ENCODE measurements at places on chromosomes 3 and 15. TPM values are rescaled to one million over a fixed set of nuclear protein-coding genes. Genes with fewer than 3 reads are reported as not detected.

The TGM4 gene
- 2.5 TPM for total RNA-seq

GRCh38 chr3:62882676-62883200 lies 7.5 kb upstream of the CADPS start:
- no peak overlapping the region for H3K27ac ChIP-seq
- H3K36me3 ChIP-seq: no peaks in the 10 kb centered on the region
- peak; percentile 4 for DNase-seq
- H3K4me1 ChIP-seq: no peaks in the 10 kb centered on the region
- no peak overlapping the region for H3K4me3 ChIP-seq

GRCh38 chr15:78712797-78713515 lies 71.9 kb upstream of the CHRNB4 start:
- H3K36me3 ChIP-seq: no peaks in the 10 kb centered on the region
- H3K4me1 ChIP-seq: peaks cover 19% of the 10 kb centered on the region
- H3K27me3 ChIP-seq: peaks cover 14% of the 10 kb centered on the region
- no peak overlapping the region for H3K27ac ChIP-seq
- no peak for DNase-seq
- H3K4me3 ChIP-seq: no peak overlapping the region

The SLITRK3 gene
- not detected for total RNA-seq

The B2M gene
- 605 TPM for total RNA-seq

GRCh38 chr3:61814674-61815073 lies 253.3 kb downstream of the PTPRG start:
- no peak for DNase-seq
- no peak overlapping the region for H3K27ac ChIP-seq
- peaks cover 18% of the 10 kb centered on the region for H3K36me3 ChIP-seq
- H3K4me1 ChIP-seq: peaks cover 31% of the 10 kb centered on the region
- no peaks in the 10 kb centered on the region for H3K27me3 ChIP-seq

DNA sequence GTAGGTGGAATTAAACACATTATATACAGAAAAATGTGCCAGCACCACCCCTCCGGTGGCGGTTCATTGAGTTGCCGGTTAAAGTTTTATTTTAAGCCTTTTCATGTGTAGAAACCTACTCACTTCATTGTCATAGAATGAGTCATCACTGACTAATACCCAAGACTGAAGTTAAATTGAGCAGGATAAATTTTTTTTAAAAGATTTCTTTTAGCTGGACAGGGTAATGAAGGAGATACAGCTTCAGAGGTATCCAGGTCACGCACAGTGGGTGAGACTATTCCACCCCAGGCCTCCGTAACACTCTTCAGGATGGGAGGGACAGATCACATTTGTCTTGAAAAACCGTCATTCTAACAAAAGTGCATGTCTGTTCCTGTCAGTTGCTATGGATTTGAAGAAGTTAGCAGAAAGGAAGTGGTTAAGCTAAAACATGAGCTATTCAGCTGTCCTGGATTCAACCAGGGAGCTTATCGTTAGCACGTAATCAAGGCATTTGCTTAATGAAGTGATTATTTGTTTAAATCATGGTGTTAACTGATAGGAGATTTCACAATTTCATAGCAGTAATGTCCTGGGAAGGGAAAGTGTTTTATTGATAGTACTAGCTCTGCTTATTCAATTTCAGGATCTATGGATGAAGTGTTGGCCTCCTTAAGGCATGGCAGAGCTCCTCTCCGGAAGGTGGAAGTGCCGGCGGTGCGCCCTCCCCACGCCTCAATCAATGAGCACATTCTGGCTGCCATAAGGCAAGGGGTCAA lies 23.4 kb downstream of the WHAMM start:
- H3K27ac ChIP-seq: peak overlapping the region; percentile 75
- DNase-seq: peak; percentile 76
- H3K36me3 ChIP-seq: peaks cover 79% of the 10 kb centered on the region
- no peak overlapping the region for H3K4me3 ChIP-seq
- no peaks in the 10 kb centered on the region for H3K27me3 ChIP-seq
- H3K4me1 ChIP-seq: peaks cover 16% of the 10 kb centered on the region

DNA sequence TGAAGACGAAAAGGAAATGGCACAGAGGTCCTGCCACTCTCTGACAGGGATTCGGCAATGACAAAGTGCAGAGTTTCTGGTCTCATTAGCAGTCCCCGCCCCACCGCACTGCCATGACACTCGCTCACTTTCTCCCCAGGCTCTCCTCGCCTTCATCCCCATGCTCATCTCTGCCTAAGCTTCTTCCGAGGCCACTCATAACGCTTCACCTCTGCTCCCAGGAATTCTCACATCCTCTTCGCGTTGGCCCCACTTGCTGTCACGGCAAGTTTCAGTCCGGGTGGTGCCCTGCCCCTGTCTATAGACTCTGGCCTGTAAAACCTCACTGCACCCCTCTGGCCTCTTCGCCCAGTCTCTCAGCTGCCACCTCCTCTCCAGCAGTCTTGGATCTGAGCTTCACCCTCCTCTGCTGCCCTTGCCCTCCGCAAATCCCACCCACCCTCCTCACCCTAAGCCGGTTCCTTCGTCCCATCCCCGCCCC lies 654 bp downstream of the RUBCN start:
- no peaks in the 10 kb centered on the region for H3K27me3 ChIP-seq
- H3K36me3 ChIP-seq: no peaks in the 10 kb centered on the region
- H3K27ac ChIP-seq: peak overlapping the region; percentile 72
- peaks cover 20% of the 10 kb centered on the region for H3K4me1 ChIP-seq
- H3K4me3 ChIP-seq: peak overlapping the region; percentile 82

The TF gene
- total RNA-seq: 0.12 TPM

GRCh38 chr3:123621186-123621849 lies 36.5 kb upstream of the HACD2 start:
- DNase-seq: no peak
- H3K36me3 ChIP-seq: peaks cover 18% of the 10 kb centered on the region
- no peak overlapping the region for H3K27ac ChIP-seq
- H3K4me1 ChIP-seq: peaks cover 42% of the 10 kb centered on the region
- no peak overlapping the region for H3K4me3 ChIP-seq
- H3K27me3 ChIP-seq: no peaks in the 10 kb centered on the region

DNA sequence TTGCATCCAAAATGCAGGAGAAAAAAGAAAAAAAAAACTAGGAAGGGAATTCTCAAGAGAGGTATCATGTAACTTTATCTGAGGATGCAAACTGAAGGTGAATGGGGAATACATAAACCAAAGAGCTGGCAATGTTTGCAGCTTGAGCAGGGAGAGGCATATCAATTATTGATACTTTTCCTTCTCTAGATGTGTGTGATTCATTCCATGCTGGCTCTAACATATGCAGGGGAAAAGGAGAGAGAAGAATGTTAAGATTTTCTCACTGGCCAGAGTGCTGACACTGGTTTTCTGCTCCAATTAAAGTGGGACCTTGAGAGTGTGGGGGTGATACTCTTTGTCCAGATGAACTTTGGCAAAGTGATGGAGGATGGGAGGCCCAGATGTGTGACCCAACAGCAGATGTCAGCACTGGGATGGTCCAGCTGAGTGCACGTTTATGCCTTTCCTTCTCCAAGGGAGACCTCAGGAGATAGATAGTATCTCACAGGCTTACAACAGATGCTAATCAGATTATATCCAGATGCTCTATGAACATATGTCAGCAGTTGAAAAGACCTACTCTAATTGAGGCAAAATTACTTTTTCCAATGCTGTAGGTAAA lies 50.0 kb upstream of the PSMD6 start:
- H3K4me1 ChIP-seq: peaks cover 8% of the 10 kb centered on the region
- H3K4me3 ChIP-seq: no peak overlapping the region
- H3K36me3 ChIP-seq: no peaks in the 10 kb centered on the region
- H3K27me3 ChIP-seq: no peaks in the 10 kb centered on the region
- no peak overlapping the region for H3K27ac ChIP-seq
- DNase-seq: no peak

- no peak overlapping the region for H3K4me3 ChIP-seq
- H3K27me3 ChIP-seq: no peaks in the 10 kb centered on the region
- H3K4me1 ChIP-seq: peaks cover 36% of the 10 kb centered on the region
- no peak for DNase-seq
Measured at GRCh38 chr15:34581043-34581365, 2.4 kb downstream of the GOLGA8B start.

GRCh38 chr3:171542976-171543375 lies 82.8 kb upstream of the TNIK start:
- no peak overlapping the region for H3K4me3 ChIP-seq
- no peak for DNase-seq
- peaks cover 5% of the 10 kb centered on the region for H3K36me3 ChIP-seq
- no peaks in the 10 kb centered on the region for H3K4me1 ChIP-seq
- H3K27ac ChIP-seq: no peak overlapping the region
- no peaks in the 10 kb centered on the region for H3K27me3 ChIP-seq

The NR2E3 gene
- total RNA-seq: 0.56 TPM

The FBXO40 gene
- total RNA-seq: not detected

GRCh38 chr3:41653571-41654239 lies 308.2 kb downstream of the ULK4 start:
- DNase-seq: peak; percentile 47
- H3K4me3 ChIP-seq: no peak overlapping the region
- no peaks in the 10 kb centered on the region for H3K36me3 ChIP-seq
- H3K27ac ChIP-seq: peak overlapping the region; percentile 2

DNA sequence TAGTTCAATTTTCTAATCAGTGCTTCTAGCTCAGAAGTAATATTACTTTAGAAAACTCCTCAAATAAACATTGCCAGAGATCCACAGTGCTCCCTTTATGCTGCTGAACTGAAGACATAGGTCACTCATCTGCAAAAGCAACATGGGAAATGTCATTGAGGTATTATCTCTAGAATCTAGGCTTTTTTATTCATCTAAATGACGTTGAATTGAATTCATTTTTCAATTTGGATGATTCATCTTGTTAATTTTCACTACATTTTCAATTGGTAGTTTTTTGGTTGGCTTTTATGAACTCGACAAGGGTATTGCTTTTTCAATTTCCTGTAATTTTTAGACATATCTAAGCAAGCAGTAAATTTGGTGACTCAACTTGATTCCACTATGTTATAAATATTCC lies 275.4 kb downstream of the NFKBIZ start:
- no peaks in the 10 kb centered on the region for H3K36me3 ChIP-seq
- no peak for DNase-seq
- H3K27ac ChIP-seq: peak overlapping the region; percentile 98
- no peaks in the 10 kb centered on the region for H3K27me3 ChIP-seq
- H3K4me1 ChIP-seq: peaks cover 26% of the 10 kb centered on the region

The IQCF5 gene
- total RNA-seq: not detected

DNA sequence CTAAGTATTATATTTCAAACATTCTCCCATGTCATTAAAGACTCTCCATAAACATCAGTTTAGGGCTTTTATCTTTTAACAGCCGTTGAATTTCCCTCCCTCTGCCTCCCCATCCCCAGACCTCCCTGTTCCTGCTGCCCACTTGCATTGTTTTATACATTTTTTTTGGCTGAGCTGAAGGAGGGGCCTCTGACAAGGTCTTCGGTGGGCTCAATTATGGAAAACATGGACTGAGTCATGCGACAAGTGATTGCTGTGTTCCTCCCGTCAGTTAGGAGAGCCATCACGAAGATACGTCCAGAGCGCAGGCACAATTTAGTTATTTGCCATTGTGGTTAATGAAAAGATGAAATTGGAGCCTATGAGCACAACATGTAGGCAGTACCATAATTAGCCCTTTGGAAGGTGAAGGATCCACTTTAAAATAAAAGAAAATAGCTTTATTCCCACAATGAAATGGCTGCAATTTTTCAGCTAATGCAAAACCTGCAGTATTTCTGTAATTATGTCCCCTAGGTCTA lies 12.0 kb upstream of the NMNAT3 start:
- peaks cover 13% of the 10 kb centered on the region for H3K27me3 ChIP-seq
- no peak overlapping the region for H3K27ac ChIP-seq
- no peak overlapping the region for H3K4me3 ChIP-seq
- H3K4me1 ChIP-seq: no peaks in the 10 kb centered on the region
- H3K36me3 ChIP-seq: no peaks in the 10 kb centered on the region

DNA sequence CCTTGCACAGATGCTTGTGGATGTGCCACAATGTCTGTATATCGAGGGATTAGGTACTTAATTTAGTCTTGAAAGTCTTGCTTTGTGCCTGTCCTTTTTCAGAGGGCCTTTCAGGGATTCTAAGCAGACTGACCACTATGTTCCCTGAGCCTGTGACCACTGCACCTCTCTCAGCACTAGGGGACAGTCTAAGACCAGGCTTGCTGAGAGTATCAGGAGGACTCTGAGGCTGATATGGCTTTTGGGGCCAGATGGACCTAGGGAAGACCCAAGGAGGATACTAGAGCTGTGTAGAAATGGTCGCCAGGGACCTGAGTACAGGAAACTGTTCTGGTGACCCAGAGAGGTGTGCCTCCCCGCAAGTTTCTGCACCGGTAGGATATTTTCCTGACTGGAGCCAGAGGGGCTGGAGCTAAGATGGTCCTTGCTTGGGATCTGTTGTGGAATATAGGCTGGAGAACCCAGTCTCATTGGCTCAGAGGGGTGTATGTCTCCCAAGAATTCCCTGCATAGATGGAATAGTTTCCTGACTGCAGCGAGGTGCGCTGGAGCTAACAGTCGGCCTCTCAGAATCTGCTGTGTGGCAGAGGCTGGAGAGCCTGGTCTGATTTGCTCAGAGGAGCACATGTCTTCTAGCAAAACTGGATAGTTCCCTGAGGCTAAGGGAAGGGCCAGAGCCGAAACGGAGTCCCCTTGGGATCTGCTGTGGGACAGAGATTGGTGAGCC lies 213.2 kb upstream of the DCBLD2 start:
- H3K4me1 ChIP-seq: no peaks in the 10 kb centered on the region
- no peaks in the 10 kb centered on the region for H3K36me3 ChIP-seq
- no peak overlapping the region for H3K27ac ChIP-seq
- no peak overlapping the region for H3K4me3 ChIP-seq
- no peaks in the 10 kb centered on the region for H3K27me3 ChIP-seq

- H3K36me3 ChIP-seq: peaks cover 5% of the 10 kb centered on the region
- peak; percentile 91 for DNase-seq
- peaks cover 28% of the 10 kb centered on the region for H3K4me1 ChIP-seq
- no peaks in the 10 kb centered on the region for H3K27me3 ChIP-seq
- no peak overlapping the region for H3K4me3 ChIP-seq
- no peak overlapping the region for H3K27ac ChIP-seq
Measured at GRCh38 chr3:119310071-119310470, 15.9 kb downstream of the ARHGAP31 start.
